ENCODE measurements at places on chromosomes 12 and 14. TPM values are rescaled to one million over a fixed set of nuclear protein-coding genes. Genes with fewer than 3 reads are reported as not detected.

The NOVA1 gene
- 32.9 TPM for total RNA-seq

The IRF2BPL gene
- 52.4 TPM for total RNA-seq

DNA sequence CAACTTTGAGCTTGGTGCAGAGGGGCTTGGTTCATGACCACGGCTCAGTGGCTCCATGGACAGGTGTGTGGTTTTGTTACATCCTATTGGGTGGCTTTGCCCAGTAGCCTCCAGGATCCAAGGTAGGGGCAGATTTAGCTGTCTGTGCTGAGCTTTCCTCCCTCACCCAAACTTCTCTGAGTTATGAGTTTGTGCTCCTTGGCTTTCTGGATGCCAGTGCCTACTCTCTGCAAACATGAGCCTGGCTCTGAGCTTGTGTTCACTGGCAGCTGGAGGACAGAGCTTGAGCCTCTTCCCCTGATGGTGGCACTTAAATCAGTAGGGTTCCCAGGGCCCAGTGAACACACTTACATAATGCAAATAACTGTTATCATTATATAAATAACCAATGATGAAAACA lies 45.3 kb upstream of the HECTD1 start:
- DNase-seq, result no peak

GRCh38 chr12:106090591-106091445 lies 47.9 kb downstream of the NUAK1 start:
- DNase-seq, result no peak

- no peak for DNase-seq
These were observed 28.1 kb upstream of the IL22 start for GRCh38 chr12:68281322-68282077.

DNA sequence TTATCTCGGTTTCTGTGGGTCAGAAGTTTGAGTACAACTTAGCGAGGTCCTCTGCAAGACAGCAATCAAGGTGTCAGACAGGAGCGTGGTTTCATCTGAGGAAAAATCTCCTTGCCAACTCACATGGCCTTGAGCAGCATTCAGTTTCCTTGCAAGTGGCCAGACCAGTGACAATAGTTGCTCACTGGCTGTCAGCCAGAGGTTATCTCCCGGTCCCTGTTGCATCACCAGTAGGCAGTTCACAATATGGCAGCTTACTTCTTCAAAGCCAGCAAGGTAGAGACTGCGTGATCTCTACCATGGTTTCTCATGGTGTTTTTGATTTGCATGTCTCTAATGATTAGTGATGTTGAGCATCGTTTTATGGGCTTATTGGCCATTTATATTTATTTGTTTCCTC lies 143.8 kb upstream of the DAAM1 start:
- DNase-seq, result no peak

- DNase-seq, result no peak
These were observed 233.8 kb upstream of the GARIN6 start for GRCh38 chr12:99413751-99414150.

- DNase-seq, result no peak
These were observed 515.7 kb upstream of the ATXN7L3B start for GRCh38 chr12:74021937-74022336.

GRCh38 chr12:53729644-53730043 lies 2.4 kb upstream of the CALCOCO1 start:
- DNase-seq, result no peak

- no peak for DNase-seq
These were observed 17.7 kb upstream of the SERPINA4 start for GRCh38 chr14:94543449-94544124.

DNA sequence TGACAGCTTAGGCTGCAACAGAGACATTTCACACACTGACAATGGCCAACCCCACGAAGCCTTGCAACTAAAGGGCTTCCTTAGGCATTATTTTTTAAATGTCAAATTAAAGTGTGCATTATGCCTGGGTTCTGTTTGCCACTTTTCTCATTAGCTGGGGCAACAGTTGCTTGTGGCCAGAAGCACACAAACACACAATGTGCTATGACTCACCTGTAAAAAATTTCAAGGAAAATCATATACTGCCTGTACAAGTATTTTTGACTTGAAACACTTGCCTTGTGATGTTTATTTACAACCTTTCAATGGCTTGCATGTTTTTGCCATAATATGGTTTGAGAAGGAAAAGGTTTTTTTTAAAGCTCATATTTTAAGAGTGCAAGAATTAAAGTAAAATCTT lies 1.9 kb downstream of the NTN4 start:
- DNase-seq, result no peak

GRCh38 chr14:69428289-69428998 lies 30.0 kb downstream of the SLC39A9 start:
- no peak for DNase-seq

DNA sequence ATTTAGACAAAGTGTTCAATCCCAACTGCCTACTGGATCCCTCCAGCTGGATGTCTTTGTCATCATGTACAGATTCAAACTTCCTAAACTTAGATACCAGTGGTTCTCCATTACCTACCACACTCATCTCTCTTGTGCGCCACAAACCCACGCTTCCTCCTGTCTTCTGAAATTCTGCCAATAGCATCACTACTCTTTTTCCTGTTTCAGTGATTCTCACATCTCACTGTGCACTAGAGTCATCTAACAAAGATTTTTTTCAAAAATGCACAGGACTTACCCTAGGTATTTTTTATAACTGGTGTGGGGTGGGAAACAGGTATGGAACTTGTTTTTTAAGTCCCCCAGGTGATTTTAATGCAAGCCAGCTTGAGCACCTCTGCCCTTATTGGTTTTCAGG lies 5.9 kb downstream of the PSMB5 start:
- DNase-seq, result no peak

Data from tibial nerve (tissue), 4 donors.